ENCODE measurements at places on chromosomes 4 and X. TPM values are rescaled to one million over a fixed set of nuclear protein-coding genes. Genes with fewer than 3 reads are reported as not detected.

FRMD7 gene
- not detected for total RNA-seq

LRP2BP gene
- 0.14 TPM for total RNA-seq

ARMCX1 gene
- 0.34 TPM for total RNA-seq

TKTL2 gene
- not detected for total RNA-seq

All from A549 treated with Mapracorat at 1 μM for 4 hours (cell line).